A673 (cell line): ENCODE measurements at places on chromosomes 12 and 14.

- no peak for DNase-seq
Observed at GRCh38 chr12:73067616-73068015, 795.4 kb downstream of the TRHDE start.

- no peak for DNase-seq
Observed at GRCh38 chr14:76195003-76195402, 43.3 kb downstream of the GPATCH2L start.

- no peak for DNase-seq
Observed at GRCh38 chr14:70594461-70594860, 6.0 kb downstream of the MED6 start.

- no peak for DNase-seq
Observed at GRCh38 chr14:99257673-99258221, 14.2 kb downstream of the BCL11B start.

GRCh38 chr12:47824198-47824597 is 4.5 kb upstream of the HDAC7 start:
- no peak for DNase-seq

- no peak for DNase-seq
Observed at GRCh38 chr12:126994599-126994998, 1272.4 kb upstream of the TMEM132C start.

- DNase-seq: no peak
Observed at GRCh38 chr14:45185100-45185814, 49.5 kb downstream of the FANCM start.

- no peak for DNase-seq
Observed at GRCh38 chr12:94760786-94761185, 110.4 kb upstream of the TMCC3 start.

GRCh38 chr14:38101679-38102078 is 106.0 kb upstream of the SSTR1 start:
- DNase-seq: no peak

DNA sequence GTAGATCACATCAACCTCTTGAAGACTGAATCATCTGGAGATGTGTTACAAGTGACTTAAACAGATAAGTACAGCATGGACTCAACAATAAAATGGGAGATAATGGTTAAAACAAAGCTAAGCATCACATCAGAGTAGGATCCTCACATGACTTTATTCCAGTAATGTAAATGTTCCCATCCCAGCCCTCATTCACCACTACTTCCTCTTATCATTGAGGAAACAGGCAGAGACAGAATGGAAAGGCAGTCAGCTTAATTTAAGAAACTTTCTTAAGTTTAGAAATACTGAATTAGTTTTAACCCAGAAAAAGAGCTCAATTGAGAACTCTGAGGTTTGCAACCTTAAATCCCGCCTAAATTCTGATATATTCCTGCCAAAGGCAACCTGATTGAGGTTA is 1.2 kb upstream of the ALG10 start:
- DNase-seq: no peak

- no peak for DNase-seq
Observed at GRCh38 chr12:12201274-12201758, 65.5 kb downstream of the LRP6 start.

GRCh38 chr14:90191154-90191553 is 65.2 kb upstream of the PSMC1 start:
- DNase-seq: no peak

DNA sequence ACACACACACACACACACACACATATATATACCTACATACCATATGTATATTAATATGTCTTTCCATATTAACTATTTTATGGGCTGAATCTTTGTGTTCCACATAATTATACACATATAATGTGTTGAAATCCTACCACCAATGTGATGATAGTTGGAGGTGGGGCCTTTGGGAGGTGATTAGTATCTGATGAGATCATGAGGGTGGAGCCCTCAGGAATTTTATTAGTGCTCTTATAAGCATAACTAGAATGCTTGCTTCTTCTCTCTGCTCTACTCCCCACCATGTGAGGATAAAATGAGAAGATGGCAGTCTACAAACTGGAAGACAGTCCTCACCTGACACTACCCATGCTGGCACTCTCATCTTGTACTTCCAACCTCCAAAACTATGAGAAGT is 1193.5 kb upstream of the FLRT2 start:
- DNase-seq: no peak

DNA sequence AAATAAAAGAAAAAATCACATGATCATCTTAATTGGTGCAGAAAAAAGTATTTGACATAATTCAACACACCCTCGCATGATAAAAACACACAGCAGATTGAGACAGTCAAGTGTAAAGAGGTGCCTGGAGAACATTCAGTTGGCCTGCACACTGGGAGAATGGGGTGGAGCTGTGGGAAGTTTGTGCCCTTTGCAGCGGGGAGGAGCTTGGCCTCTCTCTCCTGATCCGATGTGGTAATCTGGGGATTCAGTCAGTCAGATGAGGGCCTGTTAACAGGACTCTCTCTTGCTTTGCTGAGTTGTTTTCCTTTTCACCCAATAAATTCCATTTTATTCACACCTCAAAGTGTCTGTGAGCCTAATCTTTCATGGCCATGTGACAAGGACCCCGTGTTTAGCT is 5.9 kb downstream of the SERPINA6 start:
- DNase-seq: no peak

DNA sequence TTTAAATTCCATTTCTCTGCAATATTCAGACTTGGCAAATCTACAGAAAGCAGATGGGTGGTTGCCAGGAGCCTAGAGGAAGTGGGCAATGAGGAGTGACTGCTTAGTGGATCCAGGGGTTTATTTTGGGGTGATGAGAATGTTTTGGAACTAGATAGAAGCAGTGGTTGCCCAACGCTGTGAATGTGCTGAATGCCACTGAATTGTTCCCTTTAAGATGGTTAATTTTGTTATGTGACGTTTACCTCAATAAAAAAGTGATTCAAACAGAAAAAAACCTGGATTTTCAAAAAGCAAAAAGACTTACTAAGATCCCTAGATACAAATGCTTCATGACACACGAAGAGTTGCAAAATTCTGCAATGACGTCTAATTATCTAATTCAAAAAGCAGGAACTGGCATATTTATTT is 34.2 kb downstream of the DAO start:
- DNase-seq: no peak

DNA sequence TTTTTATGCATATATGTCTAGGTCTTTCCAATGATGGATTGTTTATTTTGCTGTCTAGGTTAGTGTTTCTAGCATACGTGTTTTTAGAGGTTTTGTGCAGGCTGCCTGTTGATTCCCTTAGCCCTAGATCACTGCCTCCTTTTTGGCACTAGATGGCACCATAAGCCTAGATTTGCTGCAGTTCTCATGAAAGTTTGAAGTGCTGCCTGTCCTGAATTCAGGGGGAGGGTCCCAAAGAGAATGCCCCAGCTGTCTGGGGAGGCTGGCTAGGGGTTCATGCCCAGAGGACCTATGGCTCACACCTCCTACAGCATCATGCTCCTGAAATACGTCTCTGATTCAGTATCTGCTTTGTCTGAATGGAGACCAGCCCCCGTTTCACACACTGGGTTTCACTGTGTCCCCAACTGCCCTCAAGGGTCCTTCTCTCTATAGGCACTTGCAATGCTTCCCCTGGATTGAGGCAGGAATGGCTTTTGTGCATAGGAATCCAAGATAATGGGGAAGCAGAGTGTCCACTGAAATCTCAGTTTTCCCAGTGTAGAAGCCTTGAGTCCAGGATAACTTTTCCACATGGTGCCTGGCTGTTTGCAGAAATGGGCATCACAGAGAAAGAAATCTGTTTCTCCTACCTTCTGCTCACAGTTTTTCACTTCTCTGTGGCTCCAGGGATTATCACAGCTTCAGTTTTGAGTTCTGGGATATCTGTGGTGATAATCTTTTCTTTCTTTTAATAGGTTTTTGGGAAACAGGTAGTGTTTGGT is 14.2 kb upstream of the TXNRD1 start:
- peak; percentile 75 for DNase-seq

DNA sequence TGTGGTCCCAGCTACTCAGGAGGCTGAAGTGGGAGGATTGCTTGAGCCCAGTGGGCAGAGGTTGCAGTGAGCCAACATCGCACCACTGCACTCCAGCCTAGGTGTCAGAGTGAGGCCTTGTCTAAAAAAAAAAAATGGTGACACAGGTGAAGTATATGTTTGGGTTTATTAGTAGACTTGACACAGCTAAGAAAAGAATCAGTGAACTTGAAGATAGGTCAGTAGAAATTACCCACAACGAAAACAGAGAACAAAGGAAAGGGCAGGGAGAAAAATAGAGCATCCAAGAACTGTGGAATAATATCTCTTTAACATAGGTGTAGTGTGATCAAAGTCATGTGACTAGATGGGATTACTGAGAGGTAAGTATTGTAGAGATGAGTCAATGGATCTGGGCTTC is 23.7 kb downstream of the ATF1 start:
- DNase-seq: no peak

DNA sequence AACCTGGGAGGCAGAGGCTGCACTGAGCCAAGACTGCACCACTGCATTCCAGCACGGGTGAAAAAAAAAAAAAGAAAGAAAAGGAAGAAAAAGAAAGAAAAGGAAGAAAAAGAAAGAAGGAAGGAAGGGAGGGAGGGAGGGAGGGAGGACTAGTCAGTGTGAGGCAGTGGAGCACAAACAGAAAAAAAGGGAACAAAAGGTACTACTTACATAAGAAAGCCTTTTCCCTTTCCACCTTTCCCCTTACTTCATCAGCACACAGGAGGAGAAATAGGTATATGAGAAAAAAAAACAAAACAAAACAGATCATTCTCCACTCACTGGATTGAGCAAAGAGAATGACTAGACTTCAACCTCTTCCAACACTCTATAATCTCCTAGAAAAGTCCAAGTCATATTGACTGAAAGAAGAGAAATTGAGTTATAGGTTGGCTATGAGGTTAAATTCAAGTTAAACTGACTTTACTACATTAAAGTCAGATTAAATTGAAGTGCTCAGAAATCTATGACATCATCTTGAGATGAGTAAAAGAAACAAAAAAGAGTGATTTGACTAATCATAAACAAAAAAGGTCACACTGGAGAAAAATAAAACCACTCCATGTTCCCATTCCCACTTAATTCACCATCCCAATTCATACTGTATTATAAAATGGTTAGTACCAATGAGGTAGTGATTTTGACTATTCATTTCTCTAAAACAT is 43.6 kb downstream of the NOVA1 start:
- DNase-seq: no peak

GRCh38 chr12:54251667-54252284 is 28.1 kb downstream of the CBX5 start:
- DNase-seq: peak; percentile 71

- DNase-seq: no peak
Observed at GRCh38 chr12:67447180-67447579, 178.0 kb downstream of the CAND1 start.

GRCh38 chr12:66735275-66735674 is 56.4 kb upstream of the GRIP1 start:
- no peak for DNase-seq

GRCh38 chr12:43011383-43011926 is 421.9 kb upstream of the PRICKLE1 start:
- DNase-seq: no peak

DNA sequence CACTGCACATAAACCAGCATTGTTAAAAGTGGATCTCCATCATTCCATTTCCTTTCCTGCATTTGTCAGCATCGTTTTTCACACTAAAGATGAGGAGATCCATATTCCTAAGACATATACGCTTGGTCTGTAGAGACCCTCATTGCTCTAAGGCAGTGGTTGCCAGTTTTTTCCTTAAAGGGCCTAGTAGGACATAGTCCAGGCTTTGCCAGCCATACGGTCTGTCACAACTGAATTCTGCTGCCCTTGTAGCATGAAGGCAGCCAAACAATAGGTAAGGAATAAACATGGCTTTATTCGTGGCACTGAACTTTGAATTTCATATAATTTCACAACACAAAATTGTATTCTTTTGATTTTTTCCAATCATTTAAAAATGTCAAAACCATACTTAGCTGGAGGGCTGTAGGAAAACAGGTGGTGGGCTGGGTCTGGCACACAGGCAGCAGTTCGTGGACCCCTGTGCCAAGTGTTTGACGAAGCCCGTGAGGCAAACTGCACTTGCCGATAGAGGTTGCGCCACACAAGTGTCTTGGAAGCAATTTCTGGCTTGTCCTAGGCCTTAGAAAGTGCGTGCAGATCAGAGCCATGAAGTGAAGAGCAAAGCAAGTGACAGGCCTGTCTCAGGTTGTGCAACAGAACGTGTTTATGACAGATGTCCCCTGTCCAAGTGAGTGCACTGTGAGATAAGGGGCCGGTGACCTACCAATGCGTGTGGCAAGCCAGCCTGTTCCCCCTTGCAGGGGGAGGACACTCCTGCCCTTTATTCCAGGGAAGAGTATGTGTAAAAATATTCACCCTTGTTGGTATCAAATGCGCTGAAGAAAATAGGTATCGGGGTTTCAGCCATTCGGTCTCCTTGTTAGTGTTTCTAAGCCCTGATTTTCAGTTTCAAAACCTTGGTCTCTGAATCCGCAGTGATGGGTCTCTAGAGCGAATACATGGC is 916 bp upstream of the CHPT1 start:
- DNase-seq: no peak

- DNase-seq: no peak
Observed at GRCh38 chr12:40996091-40996490, 192.0 kb upstream of the PDZRN4 start.

DNA sequence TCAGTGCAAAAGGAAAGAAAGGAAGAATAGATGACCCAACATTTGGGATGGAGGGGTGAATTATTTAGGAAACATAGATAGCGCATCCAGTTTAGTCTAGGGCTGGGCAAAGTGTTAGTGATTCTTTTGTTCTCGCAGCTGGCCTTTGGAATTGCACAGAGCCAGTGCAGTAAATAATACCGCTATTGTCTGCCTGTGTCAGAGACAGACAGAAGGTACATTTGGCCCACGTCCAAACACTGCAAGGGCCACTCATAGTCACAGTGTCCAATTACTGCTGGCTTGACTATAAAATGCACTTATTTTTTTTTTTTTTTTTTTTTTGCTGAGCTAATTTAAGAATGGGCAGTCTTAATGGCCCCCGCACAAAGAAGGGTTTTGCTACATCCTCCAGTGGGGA is 638.6 kb downstream of the BCL11B start:
- DNase-seq: peak; percentile 8

- peak; percentile 80 for DNase-seq
Observed at GRCh38 chr12:121060149-121061001, 21.3 kb upstream of the OASL start.

DNA sequence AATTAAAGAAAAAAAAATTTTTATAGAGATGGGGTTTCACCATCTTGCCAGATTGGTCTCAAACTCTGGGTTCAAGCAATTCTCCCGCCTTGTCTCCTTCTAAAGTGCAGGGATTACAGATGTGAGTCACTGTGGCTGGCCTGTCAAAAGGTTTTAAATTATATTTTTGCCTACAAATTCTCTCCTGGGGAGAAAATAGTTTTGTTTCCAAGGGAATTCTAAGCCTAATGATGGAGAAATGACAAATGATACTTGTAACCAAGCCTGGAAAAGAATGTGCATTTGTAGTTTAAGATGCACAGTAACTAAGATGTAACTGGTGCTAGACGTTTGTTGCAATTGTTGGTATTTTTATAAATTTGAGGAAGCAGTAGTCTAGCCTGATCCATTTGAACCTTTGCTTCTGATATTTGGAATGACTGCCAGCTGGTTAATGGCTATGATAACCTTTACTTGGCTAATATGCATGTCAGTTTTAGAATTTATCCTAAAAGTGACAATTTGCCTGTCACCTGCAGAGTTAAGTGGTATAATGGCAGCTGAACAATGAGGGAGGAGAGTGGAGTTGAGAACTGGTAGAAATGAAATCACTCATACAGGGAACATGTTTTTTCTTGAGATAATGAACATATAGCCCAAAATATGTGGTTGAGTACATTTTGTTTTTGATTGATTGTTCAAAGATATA is 148.0 kb downstream of the FUT8 start:
- DNase-seq: no peak

- peak; percentile 66 for DNase-seq
Observed at GRCh38 chr14:54503486-54503885, 6.2 kb upstream of the CGRRF1 start.

- DNase-seq: no peak
Observed at GRCh38 chr12:8950221-8950527, 729 bp upstream of the M6PR start.
